ENCODE measurements at places on chromosomes 7 and 10.

GRCh38 chr10:86253091-86254072, 113.2 kb downstream of the GRID1 start:
- no peak for DNase-seq

DNA sequence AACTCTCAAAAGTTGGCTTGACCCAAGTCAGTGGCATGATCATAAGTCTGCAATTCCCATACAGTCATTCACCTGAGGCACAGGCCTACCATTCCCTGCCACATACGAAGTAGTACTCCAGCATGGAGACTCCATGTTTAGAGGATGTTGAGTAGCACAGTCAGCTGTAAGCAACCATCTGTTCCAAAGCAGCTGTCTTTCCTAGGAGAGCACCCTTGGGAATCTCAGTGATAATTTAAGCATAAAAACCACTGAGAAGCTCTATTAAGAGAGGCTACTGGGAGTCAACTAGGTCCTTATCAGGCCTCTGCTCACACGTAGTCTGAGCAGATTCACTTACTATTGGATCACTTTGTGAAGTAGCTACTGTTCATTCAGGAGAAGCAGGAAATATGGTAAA, 61.6 kb upstream of the UNC5B start:
- no peak for DNase-seq

DNA sequence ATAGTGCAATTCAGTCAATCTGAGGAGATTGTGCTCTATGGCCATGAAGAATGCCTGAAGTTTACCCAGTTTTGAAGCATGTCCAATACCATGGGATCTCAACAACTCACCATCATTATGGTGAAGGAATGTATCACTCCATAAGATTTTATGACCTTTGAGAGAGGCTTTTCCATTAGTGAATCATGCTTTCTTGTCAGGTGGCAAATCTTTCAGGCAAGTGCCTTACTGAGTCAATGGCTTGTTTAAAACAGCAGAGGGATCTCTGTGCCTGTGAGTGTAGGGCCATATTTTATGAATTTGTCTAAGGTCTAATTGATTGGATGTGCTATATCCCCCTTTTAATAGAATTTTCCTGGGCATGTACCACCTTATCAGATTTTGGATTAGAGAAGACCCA, 131.5 kb downstream of the CCDC7 start:
- no peak for DNase-seq

GRCh38 chr7:42046483-42046882, 190.5 kb downstream of the GLI3 start:
- DNase-seq = no peak

DNA sequence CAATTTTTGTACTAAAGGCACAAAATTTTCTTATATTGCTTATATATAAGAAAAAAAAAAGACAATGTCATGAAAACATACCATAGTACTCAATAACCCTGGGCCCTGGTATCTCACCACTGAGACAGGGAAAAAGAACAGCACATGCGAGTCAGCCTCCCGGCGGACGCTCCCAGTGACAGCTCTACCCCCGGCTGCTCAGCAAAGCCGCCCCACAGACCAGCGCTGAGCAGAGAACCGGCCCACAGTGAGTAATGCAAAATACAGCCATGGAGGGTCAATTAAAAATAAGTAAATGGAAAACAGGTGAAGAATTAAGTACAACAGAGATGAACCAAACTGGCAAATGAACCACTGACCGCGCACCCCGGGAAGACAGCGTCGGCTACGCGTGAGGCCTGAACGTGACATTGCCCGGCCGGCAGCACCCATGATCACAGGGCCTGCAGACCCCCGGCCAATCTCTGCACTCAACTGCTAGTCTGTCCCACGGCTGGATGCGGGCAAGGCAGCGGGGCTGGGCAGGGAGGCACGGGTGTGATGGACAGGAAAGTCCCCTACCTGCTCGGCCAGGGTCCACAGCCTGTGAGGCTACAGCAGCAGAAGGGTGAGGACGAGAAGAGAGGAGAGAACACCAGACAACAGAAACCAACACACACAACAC, 175.9 kb downstream of the ZMYND11 start:
- no peak for DNase-seq

DNA sequence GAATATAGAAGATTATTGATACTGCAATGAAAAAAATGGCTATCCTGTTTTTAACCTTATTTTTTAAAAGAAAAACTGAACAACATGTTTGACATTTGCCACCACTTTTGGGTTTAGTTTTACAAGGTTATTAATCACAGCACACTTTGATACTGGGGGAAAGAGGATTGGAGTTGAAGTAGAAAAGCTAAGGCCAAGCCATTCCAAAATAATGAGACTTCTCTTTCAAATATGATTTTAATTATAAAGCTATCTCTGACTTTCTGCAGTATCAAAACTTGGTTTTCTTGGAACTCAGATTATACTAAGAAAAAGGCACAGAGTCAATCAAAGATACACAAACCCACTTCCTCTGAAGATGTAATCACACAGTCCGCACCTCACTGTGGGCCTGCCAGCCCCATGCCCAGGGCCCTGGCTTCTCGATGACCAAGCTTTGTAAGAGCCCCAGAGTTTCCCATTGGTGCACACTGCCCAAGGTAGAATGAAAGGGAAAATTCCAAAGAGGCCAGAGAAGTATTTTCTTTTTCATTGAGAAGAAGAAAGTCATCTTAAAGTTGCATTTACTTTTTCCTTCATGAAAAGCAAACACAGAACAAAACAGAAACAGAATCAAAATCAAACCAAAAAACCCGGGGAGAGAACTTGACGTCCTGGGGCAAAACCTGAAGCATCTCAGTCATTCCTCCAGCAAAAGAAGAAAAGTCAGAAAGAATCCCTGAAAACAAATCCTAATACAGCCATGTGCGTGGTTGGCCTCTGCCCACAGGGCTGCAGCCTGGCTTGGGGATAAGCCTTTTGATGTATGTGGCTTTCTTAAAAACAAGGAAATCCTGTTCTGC, 187.7 kb upstream of the KLF6 start:
- no peak for DNase-seq

DNA sequence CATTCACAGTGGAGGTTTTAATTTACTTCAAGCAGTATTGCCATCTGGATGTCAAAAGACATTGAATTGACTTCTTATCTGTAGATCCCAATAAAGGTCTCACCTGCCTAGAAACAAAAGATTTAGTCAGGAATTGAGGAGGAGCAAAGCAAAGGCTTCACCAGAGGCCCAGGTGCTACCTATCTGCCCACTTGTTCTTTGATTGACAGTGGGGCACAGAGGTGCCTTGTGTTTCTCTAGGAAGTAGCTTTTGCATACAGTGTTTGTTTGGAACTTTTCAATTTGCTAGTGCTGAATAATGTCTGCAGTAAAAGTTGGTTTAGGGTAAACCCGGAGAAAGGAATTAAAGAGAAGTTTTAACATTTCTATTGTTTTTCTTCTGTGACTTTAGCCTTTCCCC, 40.4 kb downstream of the AUTS2 start:
- DNase-seq = no peak

DNA sequence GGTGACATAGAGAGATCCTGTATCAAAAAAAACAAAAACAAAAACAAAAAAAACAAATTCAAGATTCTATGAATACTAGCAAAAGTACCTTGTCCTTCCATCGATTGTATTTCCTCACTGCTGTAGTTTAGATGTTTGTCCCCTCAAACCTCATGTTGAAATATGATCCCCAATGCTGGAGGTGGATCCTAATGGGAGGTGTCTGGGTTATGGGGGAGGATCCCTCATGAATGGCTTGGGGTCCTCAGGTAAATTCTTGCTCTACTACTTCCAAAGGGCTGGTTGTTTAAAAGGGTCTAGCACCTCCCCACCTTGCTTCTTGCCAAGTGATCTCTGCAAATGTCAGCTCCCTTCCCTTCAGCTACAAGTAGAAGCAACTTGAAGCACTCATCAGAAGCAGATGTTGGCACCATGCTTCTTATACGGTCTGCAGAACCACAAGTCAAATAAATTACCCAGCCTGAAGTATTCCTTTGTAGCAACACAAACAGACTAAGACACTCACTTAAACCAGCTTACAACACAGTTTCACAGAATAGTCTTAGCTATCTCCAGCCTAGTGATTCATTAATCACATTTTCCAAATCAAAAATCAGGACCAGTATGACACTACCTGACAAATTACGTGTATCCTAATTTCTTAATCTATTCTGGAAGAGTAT, 20.7 kb downstream of the ABI1 start:
- DNase-seq = no peak

- DNase-seq = no peak
Observed at GRCh38 chr10:50388181-50388580, 136.9 kb upstream of the ASAH2 start.

DNA sequence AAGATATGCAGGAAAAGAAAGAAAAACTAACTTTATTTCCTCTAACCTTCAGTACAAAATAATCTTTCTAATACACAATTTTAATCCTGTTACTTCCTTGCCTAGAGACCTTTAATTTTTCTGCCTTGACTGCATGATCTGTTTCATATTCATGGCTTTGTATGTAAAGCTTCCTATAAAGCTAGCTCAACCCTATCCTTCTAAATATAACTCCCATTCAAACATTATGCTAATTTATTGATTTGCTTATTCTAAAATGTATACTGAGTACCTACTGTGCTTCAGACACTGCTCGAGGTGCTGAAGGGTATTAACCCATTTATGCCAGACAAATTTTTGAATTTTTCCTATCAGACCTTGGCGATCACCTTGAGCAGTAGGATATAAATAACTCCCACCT, 47.6 kb downstream of the SEMA3C start:
- no peak for DNase-seq

- DNase-seq = no peak
Observed at GRCh38 chr7:42097752-42098151, 139.3 kb downstream of the GLI3 start.

DNA sequence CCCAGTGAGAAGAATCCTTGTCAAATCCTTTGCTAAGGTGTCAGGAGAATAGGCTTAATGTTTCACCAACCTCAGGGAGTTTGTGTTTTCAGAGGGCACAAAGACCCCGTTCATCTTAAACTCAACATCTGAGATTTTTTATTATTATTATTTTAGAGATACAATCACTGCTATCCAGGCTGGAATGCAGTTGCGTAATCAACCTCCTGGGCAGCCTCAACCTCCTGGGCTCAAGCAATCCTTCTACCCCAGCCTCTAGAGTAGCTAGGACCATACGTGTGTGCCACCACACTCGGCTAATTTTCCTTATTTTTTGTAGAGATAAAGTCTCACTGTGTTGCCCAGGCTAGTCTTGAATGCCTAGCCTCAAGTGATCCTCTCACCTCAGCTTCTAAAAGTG, 599.2 kb downstream of the KCNMA1 start:
- no peak for DNase-seq

DNA sequence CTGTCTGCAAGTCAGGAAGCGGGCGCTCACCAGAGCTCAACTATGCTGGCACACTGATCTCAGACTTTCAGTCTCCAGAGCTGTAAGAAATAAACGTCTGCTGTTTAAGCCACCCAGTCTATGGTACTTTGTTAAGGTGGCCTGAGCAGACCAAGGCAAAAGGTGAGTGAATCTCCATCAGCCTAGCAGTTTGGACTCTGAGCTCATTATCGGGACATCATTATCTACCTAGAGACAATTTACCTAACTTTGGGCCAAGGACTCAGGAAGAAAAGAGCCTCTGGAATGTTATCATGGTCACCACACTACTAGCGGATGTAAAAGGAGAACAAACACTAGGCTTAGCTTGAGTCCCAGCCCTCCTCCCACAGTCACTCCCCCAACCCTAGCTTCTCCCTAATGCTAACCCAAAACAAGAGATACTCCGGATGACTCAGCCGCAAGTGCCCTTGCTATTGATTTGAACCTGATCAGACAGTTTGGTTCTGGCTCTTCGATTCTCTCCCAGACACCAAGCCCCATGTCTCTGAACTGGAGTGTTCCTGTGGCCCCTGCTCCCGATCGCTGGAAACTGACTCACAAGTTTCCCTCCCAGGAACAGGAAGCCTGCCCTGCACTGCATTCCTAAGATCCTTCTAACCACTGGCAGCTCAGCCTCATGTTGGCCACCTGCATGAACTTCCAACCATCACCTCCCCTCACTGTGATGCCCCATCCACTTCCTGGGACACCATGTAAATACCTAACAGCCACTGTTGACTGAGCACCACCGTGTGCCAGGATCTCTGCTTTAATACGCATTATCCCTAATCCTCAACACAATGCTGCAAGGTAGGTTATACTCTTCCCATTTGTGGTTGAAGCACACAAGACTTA, 34.5 kb downstream of the CREB3L2 start:
- DNase-seq = peak; percentile 80

DNA sequence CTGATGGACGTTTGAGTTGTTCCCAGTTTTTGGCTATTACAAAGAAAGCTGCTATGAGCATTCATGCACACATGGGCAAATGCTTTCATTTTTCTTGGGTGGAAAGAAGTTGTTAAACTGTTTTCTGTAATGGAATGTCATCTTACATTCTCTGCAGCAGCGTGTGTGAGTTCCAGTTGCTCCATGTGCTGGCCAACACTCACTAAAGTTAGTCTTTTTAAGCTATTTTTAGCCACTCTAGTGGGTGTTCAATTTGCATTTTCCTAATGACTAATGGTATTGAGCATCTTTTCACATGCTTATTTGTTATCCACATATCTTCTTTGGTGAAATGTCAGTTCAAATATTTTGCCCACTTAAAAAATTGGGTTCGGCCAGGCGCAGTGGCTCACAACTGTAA, 82.8 kb upstream of the COL13A1 start:
- no peak for DNase-seq
